ENCODE measurements at places on chromosomes 2 and 18.

DNA sequence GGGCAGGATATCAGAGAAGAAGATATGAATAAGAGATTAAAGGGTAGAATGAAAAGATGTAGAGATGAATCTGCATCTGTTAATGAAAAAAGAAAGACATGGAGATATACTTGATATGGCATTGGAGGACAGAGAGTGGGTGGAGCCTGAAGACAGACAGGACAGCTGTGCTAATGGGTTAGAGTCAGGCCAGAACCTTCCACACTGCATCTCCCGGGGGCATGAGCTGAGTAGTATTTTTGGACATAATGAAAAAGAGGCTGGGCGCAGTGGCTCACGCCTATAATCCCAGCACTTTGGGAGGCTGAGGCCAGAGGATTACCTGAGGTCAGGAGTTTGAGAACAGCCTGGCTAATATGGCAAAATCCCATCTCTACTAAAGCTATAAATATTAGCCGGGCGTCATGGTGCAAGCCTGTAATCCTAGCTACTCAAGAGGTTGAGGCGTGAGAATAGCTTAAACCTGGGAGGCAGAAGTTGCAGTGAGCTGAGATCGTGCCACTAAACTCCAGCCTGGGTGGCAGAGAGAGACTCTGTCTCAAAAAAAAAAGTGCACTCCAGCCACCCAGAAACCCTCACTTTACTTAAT is 11.4 kb downstream of the FLACC1 start:
- no peak for DNase-seq

DNA sequence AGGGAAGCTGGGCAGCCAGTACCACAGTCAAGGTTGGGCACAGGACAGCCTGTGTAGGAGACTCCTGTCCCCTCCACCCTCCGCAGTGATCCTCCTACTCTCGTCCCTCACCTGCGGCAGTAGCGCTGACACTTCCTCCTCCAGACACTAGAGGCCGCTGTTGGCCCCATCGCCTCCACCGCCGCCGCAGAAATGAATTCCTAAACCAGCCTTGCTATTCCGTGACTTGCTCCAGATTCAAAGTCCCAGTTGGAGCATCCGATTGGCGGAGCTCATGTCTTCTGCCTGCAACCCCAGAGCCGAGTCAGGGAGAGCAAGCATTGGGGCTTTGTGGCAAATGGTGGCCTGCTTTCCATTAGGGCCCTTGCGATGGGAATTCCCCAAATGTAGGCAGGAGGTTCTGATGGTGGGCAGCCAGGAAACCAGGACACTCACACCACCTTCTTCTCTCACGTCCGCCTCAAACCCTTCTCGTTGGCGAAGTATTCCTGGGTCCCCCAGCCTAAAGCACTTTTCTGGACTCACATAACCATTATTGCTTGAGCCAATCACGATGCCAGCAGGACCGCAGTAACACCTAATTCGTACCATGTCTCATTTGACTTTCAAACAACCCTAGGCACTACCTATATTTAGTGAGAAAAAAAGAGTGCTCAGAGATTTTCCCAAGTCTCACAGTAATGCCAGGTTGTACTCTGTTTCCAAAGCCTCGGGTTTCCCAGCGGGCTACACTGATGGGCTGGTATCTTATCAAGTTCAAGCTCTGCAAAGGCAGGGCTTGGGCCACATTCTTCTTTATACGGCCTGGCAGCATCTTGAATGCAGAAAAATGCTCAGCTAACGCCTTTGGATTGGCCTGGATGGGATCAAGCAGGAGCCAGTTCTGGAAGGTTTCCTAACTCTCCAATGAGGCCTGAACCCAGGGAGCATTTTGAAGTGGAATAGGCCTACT is 1.2 kb upstream of the DNAJB2 start:
- peak; percentile 65 for DNase-seq

DNA sequence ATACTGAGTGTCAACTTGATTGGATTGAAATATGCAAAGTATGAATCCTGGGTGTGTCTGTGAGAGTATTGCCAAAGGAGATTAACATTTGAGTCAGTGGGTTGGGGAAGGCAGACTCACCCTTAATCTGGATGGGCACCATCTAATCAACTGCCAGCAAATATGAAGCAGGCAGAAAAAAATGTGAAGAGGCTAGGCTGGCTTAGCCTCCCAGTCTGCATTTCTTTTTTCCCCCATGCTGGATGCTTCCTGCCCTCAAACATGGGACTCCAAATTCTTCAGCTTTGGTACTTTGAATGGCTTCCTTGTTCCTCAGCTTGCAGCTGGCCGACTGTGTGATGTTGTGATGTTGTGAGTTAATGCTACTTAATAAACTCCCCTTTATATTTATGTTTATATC is 577.4 kb downstream of the CPS1 start:
- no peak for DNase-seq

DNA sequence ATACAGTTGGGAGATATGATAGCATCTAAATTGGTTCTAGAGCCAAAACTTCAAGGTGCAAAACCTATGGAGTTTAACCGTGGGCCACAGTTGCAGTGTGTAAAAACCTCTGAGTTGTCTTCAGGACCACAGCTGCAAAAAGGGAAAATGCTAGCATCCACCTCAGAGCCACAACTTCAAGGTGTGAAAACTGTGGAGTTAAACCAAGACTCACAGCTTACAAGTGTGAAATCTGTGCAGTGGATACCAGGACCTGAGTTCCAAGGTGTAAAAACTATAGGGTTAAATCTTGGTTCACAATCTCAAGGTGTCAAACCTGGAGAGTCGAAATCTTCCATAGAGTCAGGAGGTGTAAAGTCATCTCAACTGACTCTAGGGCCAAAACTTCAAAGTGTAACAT is 10.4 kb upstream of the ZNF512 start:
- DNase-seq: no peak

DNA sequence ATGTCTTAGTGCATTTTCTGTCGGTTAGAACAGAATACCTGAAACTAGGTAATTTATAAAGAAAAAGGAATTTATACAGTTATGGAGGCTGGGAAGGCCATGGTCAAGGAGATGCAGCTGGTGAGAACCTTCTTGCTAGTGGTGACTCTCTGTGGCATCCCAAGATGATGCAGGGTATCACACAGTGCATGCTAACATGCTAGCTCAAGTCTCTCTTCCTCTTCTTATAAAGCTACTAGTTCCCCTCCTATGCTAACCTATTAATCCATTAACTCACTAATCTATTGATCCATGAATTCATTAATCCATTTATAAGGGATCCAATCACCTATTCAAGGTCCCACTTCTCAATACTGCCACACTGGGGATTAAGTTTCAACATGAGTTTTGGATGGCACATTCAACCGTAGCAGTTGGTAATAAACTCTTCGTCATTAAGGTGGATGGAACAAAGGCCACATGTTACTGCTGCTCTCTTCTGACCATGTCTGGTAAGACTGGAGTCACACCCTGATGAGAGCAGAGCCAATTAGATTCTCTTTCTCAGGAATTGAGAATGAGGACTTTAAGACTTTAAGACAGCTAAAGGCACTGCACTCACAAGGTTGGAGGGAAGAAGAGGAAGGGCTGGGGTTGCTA is 211.6 kb upstream of the SMAD7 start:
- DNase-seq: no peak

Measured in right renal cortex interstitium (tissue), 3 donors.